ENCODE measurements at places on chromosomes 4 and X.

GRCh38 chr4:39495446-39496213, 31.6 kb downstream of the UGDH start:
- no peak for DNase-seq

DNA sequence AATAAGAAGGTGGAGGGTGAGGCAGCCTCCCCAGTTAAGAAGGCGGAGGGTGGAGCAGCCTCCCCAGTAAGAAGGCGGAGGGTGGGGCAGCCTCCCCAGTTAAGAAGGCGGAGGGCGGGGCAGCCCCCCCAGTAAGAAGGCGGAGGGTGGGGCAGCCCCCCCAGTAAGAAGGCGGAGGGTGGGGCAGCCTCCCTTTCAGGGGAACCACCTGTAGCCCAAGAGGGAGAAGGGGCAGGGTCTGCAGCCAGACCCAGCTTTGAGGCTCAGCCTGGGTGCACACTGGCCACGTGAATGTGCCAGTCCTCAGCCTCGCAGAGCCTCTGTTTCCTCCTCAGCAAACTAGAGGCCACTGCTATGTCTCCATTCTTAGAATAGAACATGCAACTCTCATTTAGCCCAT, 52.6 kb downstream of the HMX1 start:
- DNase-seq, result no peak

GRCh38 chr4:80054375-80054774, 18.7 kb downstream of the ANTXR2 start:
- DNase-seq, result no peak

GRCh38 chr4:78518561-78518960, 33.0 kb upstream of the ANXA3 start:
- no peak for DNase-seq

DNA sequence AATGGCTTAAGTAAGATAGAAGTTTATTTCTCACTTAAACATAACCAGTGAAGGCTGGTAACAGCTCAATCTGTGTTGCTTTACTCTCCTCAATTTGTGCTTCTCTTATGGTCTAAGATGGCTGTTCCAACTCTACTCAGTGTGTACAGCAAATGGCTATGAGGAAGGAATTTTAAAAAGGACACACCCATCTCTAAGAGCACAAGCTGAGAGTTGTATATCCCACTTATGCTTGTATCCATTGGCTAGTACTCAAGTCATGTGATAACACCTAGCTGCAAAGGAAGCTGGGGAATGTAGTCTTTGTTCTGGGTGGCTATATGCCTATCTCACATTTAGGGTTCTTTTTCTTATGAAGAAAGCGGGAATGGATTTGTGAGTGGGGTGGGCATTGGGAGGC, 63.3 kb downstream of the GPAT3 start:
- DNase-seq, result no peak

- DNase-seq, result no peak
These were observed 5.7 kb downstream of the FAM120C start for GRCh38 chrX:54177306-54177705.

DNA sequence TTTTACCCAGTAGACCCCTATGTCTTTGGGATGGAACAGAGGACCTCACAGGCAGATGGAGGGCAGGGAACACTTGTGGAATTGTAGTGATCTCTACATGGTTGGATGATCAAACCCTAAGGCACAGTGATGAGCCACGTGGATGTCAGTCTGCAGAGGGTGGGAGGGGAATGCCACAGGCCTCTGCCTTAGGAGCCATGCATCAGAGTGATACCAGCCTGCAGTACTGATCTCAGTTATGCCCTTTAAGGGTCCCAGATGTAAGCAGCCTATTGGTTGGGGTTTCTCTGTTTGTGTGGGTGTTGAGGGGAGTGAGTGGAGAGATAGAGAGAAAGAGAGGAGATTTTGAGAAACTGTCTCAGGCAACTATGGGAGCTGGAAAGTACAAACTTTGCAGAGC, 39.9 kb upstream of the XAGE1B start:
- DNase-seq, result no peak

DNA sequence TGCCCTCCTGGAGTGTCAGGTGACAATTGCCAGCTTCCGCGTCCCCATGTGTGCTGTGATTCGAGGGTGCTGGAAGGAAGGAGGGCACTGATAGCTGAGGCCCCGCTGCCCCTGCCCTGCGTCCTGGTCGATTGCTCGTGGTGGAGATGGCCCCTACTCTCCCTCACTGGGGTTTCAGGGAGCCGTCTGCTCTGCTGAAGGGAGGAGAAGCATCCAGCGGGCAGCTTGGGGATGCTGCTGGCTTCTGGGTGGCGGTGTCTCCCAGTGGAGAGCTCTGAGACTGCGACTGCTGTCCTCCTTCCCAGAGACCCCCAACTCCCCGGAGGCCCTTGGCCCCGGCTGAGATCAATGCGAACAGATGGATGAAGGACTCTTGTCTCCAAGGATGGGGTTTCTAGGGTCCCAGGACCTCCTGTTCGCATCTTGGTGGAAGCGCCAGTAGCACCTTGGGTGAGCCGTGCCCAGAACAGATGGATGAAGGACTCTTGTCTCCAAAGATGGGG, 98.6 kb downstream of the PSAPL1 start:
- DNase-seq, result no peak

Measured in stimulated activated CD4-positive, alpha-beta T cell treated with anti-CD3 and anti-CD28 coated beads, Interleukin-2, amount 100 ng/mL, for 24 hours (primary cell).